ENCODE measurements at places on chromosomes 3 and 15.

DNA sequence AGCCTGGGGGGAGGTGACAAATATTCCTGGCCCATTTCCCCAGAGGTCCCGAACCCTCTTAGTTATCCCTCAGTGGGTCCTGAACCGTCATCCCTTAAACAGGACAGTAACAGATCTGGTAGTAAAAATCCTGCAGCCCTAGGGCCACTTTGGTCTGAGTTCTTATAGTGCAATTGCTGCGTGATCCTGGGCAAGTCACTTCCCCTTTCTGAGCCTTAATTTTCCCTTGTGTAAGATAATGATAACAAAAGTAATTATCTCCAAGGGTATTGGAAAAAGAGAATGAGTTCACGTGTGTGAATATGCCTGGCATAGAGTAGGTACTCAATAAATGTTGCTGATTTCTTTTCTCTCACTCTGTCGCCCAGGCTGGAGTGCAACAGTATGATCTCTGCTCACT lies 2.9 kb upstream of the JAGN1 start:
- no peak for DNase-seq

DNA sequence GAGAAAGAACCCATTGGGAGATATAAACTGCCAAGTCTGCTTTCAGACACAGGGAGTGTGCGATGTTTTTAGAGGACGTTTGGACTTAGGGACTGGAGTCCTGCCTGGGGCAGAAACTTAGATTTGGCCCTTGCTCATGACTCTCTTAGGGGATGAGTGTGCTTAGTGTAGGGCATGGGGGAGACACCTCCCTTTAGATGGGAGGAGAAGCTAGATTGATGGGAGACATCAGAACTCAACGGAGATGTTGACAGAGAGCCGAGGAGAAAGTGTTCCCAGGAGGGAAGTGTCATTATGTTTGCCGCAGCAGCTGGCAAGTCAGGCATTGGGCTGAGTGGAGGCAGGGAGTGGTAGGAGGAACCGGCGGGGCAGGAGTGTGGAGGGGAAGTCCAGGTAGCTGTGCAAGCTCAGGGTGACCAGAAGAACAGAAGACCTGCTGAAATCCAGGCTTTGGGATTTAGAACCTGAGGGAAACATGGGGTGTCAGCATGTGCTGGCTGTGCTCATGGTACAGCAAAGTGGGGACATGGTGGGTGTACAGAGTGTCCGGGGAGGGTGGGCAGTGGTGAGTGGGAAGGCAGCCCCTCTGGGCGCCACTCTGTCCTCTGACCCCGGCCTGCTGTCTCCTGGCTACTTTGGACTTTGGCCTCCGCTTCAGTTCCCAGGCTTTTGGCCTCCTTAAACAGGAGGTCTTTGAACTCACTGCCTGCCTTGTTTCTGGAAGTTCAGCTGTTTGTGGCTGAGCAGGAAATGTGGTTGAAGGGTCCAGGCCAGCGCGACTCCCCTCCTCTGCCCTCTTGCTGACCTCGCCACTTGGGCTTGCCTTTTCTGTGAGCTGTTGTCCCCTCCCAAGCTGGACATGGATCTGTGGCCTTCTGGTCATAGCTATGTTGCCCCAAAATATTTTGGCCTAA lies 324.0 kb upstream of the LRRFIP2 start:
- DNase-seq = no peak

- no peak for DNase-seq
Measured at GRCh38 chr15:49737127-49737526, 116.3 kb downstream of the DTWD1 start.

- no peak for DNase-seq
Measured at GRCh38 chr3:105731686-105732085, 137.1 kb downstream of the CBLB start.

- no peak for DNase-seq
Measured at GRCh38 chr3:32447865-32448400, 54.7 kb downstream of the CMTM6 start.

GRCh38 chr15:70628549-70628896 lies 134.8 kb downstream of the UACA start:
- DNase-seq = no peak

DNA sequence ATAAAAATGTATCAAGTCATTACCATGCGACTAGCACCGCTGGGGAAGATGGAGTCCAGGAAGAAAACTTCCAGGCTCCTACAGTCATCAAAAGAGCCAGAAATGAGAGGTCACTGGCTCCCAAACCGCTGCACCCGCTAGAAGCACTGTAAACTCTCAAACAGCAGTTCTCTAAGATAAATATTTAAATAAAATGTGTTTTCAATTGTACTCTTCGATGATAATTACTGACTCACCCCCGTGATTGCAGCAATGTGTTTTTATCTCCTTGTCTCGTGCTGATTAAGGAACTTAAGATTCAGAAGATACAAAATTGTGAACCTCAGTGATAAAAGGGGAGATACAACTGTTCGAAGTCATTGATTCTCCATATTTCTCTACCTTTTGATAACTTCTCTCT lies 45.8 kb upstream of the FOXP1 start:
- DNase-seq = no peak
